Immature natural killer cell (primary cell): ENCODE measurements at places on chromosomes 11 and 22. TPM values are rescaled to one million over a fixed set of nuclear protein-coding genes. Genes with fewer than 3 reads are reported as not detected.
A peak's percentile ranks its signal among the peaks of the same experiment; 100 is the strongest.

OR2D2 gene
- not detected for polyA plus RNA-seq

IL18 gene
- polyA plus RNA-seq = 11.2 TPM

MYEOV gene
- not detected for polyA plus RNA-seq

GAL3ST1 gene
- not detected for polyA plus RNA-seq

PPM1F gene
- polyA plus RNA-seq = 13.6 TPM

SOX10 gene
- polyA plus RNA-seq = not detected

DNA sequence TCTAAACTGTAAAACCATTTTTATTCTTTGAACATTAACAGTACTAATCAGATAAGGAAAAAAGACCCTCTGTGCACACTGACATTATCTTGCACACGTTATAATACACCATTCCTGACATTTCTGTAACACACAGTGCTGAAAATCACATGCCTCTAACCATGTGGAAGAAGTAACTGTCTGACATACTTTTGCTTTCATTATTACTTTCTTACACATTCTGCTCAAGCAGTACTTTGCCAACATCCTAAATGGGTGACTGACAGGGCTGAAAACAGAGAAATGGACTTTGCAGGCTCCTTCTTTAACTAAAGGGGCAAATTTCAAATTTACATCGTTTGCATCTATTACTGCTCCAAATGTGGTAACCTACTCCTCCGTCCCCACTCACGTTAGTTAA, 22.8 kb upstream of the TP53AIP1 start:
- H3K27ac ChIP-seq = no peak overlapping the region
- H3K4me3 ChIP-seq = peak overlapping the region; percentile 31
- H3K27me3 ChIP-seq = no peaks in the 10 kb centered on the region
- peaks cover 45% of the 10 kb centered on the region for H3K4me1 ChIP-seq
- DNase-seq = peak; percentile 16
- H3K36me3 ChIP-seq = no peaks in the 10 kb centered on the region

DNA sequence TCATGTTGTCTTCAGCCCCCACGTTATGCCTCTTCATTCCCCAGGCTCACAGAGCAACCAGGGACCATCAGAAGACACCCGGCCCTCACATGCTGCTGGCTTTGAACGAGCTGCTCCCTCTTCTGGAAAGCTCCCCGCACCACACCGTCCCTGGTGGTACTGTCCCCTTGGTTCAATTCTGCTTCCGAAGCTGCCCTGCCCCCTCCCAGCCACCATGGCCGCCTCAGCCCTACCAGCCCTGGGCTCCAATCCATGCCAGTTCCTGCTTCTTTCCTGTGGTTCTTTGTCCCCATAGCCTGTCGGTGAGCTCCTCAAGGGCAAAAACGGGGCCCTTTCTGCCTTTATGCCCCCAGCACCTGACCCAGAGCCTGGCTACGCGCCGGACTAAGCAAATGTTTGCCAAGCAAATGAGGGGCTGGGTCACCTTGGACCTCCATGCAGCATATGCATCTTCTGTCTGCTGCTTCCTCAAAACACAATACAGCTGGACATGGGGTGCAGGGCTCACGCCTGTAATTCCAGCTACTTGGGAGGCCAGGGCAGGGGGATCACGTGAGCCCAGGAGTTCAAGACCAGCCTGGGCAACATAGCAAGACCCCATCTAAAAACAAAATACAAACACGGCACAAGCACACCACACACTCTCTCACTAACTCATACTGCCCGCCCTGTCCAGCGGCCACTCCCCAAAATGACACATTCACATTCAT, 21.3 kb downstream of the TNKS1BP1 start:
- no peak overlapping the region for H3K27ac ChIP-seq

DNA sequence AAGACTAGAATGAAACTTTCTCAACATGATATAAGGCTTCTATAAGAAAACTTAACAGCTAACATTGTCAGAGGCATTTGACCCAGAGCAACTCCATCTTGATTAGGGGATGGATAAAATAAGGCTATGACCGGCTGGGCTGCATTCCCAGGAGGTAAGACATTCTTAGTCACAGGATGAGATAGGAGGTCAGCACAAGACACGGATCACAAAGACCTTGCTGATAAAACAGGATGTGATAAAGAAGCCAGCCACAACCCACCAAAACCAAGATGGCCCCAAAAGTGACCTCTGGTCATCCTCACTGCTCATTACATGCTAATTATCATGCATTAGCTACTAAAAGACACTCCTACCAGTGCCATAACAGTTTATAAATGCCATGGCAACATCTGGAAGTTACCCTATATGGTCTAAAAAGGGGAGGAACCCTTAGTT, 135.2 kb downstream of the TTC28 start:
- H3K27me3 ChIP-seq = peaks cover 9% of the 10 kb centered on the region
- no peak for DNase-seq
- no peaks in the 10 kb centered on the region for H3K36me3 ChIP-seq
- H3K27ac ChIP-seq = no peak overlapping the region

- no peak overlapping the region for H3K4me3 ChIP-seq
- H3K36me3 ChIP-seq = no peaks in the 10 kb centered on the region
- no peaks in the 10 kb centered on the region for H3K4me1 ChIP-seq
These were observed 1.1 kb upstream of the MRGPRX4 start for GRCh38 chr11:18171377-18172000.

DNA sequence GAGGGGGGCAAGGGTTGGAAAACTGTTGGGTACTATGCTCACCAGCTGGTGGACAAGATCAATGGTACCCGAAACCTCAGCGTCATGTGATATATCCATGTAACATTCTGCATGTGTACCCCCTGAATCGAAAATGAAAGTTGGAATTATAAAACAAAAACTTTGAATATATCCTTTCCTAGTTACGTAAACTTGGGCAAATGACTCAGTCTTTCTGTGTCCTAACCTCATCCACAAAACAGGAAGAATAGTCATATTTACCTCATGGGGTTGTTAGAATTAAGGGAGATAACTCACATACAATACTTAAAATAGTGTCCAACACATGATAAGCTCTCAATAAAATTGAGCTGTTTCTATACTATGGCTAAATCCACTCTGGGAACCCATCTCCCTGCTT, 620.1 kb upstream of the KIRREL3 start:
- H3K27me3 ChIP-seq = peaks cover 2% of the 10 kb centered on the region
- H3K4me3 ChIP-seq = no peak overlapping the region
- no peak for DNase-seq
- no peaks in the 10 kb centered on the region for H3K4me1 ChIP-seq
- no peak overlapping the region for H3K27ac ChIP-seq
- no peaks in the 10 kb centered on the region for H3K36me3 ChIP-seq

GRCh38 chr11:79346021-79346420, 94.8 kb downstream of the TENM4 start:
- H3K4me1 ChIP-seq = no peaks in the 10 kb centered on the region
- H3K27ac ChIP-seq = no peak overlapping the region
- H3K4me3 ChIP-seq = no peak overlapping the region
- H3K27me3 ChIP-seq = peaks cover 4% of the 10 kb centered on the region
- no peak for DNase-seq
- no peaks in the 10 kb centered on the region for H3K36me3 ChIP-seq

DNA sequence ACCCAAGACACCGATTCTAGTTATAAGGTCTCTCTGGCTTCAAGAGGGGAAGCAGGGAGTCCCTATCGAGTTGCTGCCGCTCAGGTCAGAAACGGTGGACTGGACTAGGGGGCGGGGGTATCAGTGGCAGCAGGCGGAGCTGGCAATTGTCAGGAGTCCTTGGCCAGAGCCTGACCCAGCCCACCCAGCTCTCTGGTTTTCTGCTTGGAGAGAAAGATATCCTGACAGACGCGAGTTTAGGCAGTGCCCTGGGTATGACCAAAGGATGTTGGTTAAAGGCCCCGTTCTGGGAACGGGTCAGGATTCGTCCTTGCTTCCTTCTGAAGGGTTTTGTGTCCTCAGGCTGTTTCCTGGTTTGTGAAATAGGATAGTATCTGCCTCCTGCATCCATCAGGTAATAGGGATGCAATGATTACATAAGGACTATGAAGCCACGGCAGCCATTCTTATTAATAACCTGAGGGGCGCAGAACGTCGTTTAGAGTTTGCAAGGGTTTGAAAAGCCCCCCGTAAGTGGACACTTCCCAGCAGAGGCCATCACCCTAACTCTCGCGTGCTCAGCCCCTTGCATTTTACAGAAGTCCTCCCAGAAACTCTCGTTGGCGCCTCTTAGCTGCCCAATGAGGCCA, 700 bp upstream of the DEPDC5 start:
- no peaks in the 10 kb centered on the region for H3K36me3 ChIP-seq
- H3K4me1 ChIP-seq = peaks cover 50% of the 10 kb centered on the region
- H3K27me3 ChIP-seq = peaks cover 6% of the 10 kb centered on the region

GRCh38 chr11:45671246-45672171, 6.1 kb upstream of the CHST1 start:
- peaks cover 5% of the 10 kb centered on the region for H3K27me3 ChIP-seq
- no peak for DNase-seq
- no peaks in the 10 kb centered on the region for H3K4me1 ChIP-seq
- H3K36me3 ChIP-seq = no peaks in the 10 kb centered on the region
- H3K27ac ChIP-seq = no peak overlapping the region

DNA sequence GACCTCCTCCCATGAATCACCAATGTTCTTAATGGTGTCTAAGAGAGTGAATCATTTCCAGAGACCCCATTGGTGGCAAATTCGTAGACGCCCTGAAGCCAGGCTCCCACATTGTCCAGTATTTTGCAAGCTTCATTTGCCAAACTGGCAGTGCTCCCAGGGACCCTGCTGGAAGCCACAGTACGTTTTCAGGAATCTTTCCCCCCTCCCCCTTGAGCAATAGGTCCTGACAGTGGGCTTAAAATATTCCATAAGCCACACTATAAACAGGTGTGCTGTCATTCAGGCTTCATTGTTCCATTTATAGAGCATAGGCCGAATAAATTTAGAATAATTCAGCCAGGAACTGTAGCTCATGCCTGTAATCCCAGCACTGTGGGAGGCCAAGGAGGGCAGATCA, 125.3 kb downstream of the MORC2 start:
- no peak overlapping the region for H3K27ac ChIP-seq
- H3K27me3 ChIP-seq = peaks cover 6% of the 10 kb centered on the region
- H3K4me1 ChIP-seq = no peaks in the 10 kb centered on the region
- H3K36me3 ChIP-seq = peaks cover 3% of the 10 kb centered on the region
- DNase-seq = no peak
- H3K4me3 ChIP-seq = no peak overlapping the region
